ENCODE measurements at places on chromosomes 7 and 10.
A peak's percentile ranks its signal among the peaks of the same experiment; 100 is the strongest.

DNA sequence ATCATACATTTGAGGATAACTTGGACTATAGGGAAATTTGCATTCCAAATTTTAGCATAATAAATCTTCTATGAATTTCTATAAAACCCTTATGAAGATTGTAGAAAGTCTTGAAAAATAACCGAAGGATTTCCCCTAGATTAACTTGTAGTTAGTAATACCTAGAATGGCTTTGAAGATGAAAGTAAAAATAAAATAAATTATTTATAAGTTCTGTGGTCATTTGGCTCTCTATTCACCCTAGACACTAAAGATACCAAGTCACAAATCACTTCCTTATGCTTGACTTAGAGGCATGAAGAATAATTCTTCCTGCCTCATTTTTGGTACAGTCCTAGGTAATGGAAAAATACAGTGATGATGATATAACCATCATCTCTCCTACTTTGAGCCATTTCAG, 79.3 kb downstream of the CSTF2T start:
- no peak for DNase-seq

DNA sequence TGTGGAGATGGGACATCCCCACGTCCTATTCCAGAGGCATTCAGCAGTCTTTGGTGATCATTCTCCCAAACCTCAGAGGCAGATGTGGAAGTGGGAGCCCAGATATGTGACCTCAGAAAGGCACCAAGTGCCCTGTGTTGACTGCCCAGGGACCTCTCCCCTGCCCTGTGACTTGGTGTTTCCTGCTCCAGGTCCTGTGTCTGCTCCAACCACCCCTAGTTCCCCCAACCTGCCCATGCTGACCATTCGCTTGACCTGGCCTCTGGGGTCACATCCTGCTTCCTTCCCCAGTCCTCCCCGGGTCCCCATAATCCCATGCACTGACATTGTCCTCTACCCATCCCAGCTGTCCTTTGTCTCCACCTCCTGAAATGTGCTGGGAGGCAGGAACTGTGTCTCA, 7.6 kb downstream of the CYP26A1 start:
- DNase-seq, result peak; percentile 39

DNA sequence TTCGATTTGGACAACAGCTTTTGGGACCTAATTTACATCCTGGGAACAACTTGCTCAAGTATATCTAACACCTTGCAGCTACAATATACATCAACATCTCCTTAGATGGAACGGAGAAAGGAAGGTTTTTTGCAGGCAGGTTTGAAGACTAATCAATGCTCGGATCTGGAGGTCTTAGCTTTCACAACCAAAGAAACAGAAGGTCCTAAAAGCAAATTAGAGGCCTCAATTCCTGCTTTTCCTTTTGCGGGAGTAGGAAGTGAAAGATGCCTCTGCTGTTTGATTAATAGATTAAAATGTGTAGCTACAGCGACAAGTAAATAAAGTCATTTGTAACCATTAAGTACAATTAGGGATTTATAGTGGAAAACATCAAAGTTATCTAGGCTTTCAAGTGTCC, 3.7 kb upstream of the SP8 start:
- DNase-seq, result no peak

- DNase-seq, result no peak
These were observed 139.9 kb upstream of the ADCY1 start for GRCh38 chr7:45434167-45434784.

DNA sequence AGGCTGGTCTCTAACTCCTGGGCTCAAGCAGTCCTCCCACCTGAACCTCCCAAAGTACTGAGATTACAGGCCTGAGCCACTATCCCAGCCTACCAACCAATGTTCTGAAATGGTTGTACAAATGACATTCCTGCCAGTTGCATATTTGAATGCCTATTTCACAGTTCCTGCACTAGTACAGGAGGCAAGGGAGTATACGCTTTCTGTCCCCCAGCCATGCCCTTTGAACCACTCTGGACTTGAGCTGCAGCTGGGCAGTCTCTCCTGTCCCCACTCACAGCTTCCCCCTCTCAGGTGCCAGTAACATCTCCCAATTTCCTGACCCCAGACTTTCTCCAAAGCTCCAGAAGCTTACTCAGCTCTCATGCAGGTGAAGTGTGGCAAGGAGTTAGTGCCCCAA, 58.9 kb downstream of the SPOCK2 start:
- DNase-seq, result no peak

DNA sequence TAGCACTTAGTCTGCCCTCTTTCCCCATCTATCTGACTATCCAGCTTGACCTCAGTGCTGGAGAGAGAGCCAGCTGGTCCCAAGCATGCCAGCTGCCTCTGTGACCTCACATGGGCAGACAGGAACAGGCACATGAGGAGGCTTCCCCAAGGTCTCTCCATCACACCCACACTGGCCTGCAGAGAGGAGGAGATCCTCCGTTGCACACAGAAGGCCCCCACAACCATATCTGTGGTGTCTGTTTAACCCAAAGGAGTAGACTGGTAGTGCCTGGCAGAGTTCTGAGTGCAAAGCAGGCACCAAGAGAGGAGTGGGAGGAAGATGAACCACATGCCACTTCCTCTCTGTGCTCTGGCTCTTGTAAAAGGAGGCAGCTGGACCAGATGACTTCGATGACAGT, 4.8 kb upstream of the ANK3 start:
- no peak for DNase-seq

GRCh38 chr10:62005281-62005680, 103.8 kb downstream of the ARID5B start:
- no peak for DNase-seq

DNA sequence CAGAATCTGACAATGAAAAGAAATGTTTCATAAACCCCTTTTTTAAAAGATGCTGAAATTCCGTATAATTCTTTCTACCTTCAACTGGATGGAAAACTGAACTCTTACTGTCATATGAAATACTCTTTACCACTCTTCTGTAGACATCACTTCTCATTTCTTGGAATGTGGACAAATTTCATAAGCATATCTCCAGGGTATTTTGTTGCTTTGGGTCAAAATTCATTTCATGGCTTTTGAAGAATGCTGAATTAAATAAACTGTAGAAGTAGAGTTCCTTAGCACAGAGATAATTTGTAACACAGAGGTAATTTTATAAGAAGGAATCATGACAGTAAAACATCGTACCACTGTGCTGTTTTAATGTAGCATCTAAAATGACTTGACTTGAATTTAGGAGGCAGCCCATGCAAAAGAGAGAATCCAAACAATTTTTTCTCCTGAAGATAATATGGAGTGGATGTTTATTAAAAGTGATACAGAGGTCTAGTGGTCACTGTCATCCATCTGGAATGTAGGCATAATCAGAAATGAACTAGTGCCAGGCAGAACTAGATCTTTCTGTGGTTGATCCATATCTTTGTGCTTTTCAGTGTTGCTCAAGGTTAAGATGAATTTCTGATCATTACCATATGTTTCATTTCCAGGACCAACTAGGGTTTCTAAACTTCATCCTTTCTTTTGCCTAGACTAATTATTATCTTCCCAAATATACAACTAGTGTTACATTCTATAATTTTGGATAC, 492.0 kb downstream of the KIF20B start:
- no peak for DNase-seq

DNA sequence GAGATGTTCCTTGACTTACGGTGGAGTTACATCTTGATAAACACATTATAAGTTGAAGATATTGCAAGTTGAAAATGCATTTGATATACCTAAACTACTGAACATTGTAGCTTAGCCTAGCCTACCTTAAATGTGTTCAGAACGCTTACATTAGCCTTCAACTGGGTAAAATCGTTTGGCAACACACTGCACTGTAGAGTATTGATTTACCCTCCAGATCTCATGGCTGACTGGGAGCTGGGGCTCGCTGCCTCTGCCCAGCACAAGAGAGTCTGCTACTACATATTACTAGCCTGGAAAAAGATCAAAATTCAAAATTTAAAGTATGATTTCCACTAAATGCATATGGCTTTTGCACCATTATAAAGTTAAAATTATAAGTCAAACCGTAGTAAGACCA, 7.5 kb upstream of the AGR3 start:
- no peak for DNase-seq

- no peak for DNase-seq
These were observed 84.2 kb downstream of the TBXAS1 start for GRCh38 chr7:139913021-139913844.

All from SJSA1 (cell line).